ENCODE measurements at places on chromosomes 5 and 9. TPM values are rescaled to one million over a fixed set of nuclear protein-coding genes. Genes with fewer than 3 reads are reported as not detected.

The IFNA17 gene
- total RNA-seq: not detected

GRCh38 chr9:19694601-19695000 lies 94.2 kb downstream of the SLC24A2 start:
- DNase-seq: no peak

The C5orf58 gene
- total RNA-seq: not detected

The NPM1 gene
- 996 TPM for total RNA-seq

DNA sequence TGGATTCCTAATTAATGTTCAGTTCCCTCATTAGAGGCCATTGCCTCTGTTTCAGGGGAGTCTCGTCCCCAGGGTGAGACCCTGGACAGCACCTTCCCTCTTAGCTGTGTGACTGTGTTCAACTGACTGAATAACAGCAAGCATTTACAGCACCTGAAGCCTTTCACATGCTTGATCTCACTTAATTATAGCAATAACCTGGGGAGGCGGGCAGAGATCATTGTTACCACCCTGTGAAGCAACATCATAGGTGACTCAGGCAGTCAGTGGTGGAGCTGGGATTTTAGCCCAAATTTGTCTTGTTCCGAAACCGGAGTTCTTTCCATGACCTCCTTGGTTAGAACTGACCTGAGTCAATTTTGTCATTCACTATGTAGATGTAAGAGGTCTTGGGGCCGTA lies 105.2 kb upstream of the RAD23B start:
- DNase-seq: peak; percentile 20

GRCh38 chr5:82183828-82184227 lies 94.3 kb downstream of the RPS23 start:
- no peak for DNase-seq

The ERCC6L2 gene
- 36.4 TPM for total RNA-seq

The ANKS6 gene
- total RNA-seq: 19.5 TPM

DNA sequence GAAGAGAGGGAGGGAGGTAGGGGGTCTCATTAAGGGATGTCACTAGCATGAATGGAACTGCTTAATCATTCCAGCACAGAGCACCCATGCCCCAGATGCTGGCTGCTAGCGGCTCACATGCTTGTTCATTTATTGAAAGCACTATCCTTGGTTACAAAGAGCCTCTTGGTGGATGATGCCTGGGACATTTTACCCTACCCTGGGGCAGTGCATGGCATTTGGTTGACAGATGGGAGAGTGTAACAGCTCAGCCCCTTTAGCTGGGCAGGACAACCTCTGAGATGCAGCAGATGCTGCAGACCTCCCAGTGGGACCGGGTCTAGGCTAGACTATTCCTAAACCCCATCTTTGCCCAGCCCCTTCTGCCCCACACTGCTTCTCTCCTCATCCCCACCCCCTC lies 46.9 kb upstream of the TCERG1 start:
- no peak for DNase-seq

DNA sequence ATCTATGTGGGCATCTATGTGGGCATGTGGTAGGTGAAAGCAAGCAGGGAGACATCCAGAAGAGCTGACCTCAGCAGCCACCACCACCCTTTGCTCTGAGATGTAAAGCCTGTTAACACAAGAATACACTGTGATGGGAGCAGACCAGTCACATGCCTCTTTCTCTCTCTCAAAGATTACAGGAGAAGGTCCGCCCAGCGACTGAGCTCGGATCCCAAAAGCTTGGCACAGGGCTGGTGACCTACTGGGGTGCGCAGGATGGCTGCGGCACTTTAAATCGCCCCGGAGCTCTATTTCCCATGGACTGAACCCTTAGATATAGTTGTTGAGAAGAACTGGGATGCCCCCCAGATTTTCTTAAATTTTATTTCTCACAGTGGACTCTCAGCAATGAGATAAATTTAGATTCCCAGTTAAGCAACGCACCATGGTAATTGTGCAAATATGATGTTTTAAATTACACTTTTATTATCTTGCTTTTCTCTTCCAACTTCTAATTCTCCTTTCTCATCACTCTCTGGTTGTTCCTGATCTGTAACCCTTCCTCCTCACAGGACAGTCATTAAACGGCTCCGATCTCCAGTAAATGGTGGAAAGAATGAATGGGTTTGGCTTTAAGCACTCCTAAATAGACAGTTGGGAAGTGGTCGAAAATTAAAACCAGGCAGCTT lies 37.7 kb upstream of the ICE1 start:
- DNase-seq: no peak

- DNase-seq: no peak
Observed at GRCh38 chr5:72922422-72922821, 33.4 kb upstream of the FCHO2 start.

The IGFBPL1 gene
- total RNA-seq: 0.82 TPM

GRCh38 chr9:121746411-121746810 lies 95.0 kb downstream of the DAB2IP start:
- DNase-seq: no peak

- DNase-seq: no peak
Observed at GRCh38 chr9:71632776-71633175, 135.5 kb downstream of the CEMIP2 start.

- DNase-seq: no peak
Observed at GRCh38 chr5:73424556-73424977, 24.0 kb downstream of the FOXD1 start.

DNA sequence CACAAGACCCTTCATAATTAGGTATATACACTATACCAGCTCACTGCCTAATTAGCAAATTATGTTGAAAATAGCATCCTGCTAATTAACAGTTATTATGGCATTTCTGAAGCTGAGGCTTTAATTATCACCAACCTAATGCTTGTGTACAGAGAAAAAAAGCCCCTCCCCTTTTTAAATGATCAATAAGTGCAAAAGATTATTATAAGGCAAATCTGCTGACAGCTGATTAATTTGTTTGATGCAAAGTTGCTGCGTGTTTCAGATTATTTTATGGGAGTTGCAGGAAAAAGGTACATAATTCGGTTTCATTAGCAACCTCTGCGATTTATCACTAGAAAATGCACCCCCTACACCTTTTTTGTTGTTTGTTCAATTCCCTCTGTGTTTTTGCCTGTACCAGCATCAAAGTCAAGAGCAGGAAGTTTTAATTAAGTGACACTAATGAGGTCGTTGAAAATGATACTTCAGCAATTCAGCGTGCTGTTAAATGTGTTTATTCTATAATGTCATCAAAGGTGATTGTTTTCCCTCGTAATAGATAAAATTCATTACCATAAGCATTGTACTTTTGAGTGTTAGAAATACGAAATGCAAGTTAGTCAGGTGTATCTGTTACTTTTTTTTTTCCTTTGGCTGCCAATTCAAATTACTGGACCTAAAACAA lies 170.0 kb downstream of the EBF1 start:
- DNase-seq: no peak

The C5orf24 gene
- 31.0 TPM for total RNA-seq

The NADK2 gene
- total RNA-seq: 31.3 TPM

- no peak for DNase-seq
Observed at GRCh38 chr5:181044662-181045305, 4.7 kb downstream of the BTNL9 start.

GRCh38 chr9:36935332-36935731 lies 98.7 kb downstream of the PAX5 start:
- no peak for DNase-seq

GRCh38 chr9:82538634-82539033 lies 524.3 kb downstream of the RASEF start:
- no peak for DNase-seq

DNA sequence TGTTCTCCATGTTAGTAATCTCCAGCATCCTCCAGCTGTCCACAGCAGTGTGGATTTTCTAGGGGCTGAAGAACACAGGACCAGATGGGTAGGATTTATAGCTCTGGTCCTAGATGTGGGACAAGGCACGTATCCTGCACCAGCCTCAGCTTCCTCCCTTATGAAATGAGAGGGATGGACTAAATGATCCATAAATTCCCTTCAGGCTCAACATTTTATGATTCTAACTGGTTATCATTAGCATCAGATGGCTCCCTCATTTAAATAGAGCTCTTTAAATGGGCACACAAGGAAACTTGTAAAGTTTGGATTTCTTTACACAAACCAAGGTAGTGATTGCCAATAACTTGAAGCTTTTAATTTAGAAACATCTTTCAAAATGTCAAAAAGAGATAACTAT lies 97.7 kb downstream of the ESM1 start:
- DNase-seq: no peak

DNA sequence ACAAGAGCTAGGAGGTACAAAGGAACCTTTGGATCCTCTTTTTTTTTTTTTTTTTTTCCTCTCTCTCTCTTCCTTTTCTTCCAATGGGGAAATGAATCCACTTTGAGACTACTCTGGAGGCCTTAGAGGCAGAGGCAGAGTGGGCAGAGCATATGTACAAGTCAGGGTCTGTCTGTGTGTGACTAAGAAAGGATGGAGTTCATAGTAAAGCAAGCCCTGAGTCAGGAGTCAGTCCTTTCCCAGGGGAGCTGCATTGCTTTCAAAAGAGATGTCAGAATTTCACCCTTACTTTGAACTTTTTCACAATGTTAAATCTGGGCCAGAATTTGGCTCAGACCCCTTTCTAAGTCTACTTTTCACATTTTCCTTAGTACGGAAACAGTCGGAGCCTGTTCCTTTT lies 792.4 kb upstream of the C9orf72 start:
- DNase-seq: no peak

GRCh38 chr9:95075700-95076099 lies 241.8 kb downstream of the FANCC start:
- DNase-seq: no peak

- no peak for DNase-seq
Observed at GRCh38 chr9:21668516-21668915, 133.9 kb upstream of the MTAP start.

- DNase-seq: no peak
Observed at GRCh38 chr9:77022783-77023440, 3.5 kb downstream of the FOXB2 start.

The PALM2AKAP2 gene
- total RNA-seq: 0.69 TPM

DNA sequence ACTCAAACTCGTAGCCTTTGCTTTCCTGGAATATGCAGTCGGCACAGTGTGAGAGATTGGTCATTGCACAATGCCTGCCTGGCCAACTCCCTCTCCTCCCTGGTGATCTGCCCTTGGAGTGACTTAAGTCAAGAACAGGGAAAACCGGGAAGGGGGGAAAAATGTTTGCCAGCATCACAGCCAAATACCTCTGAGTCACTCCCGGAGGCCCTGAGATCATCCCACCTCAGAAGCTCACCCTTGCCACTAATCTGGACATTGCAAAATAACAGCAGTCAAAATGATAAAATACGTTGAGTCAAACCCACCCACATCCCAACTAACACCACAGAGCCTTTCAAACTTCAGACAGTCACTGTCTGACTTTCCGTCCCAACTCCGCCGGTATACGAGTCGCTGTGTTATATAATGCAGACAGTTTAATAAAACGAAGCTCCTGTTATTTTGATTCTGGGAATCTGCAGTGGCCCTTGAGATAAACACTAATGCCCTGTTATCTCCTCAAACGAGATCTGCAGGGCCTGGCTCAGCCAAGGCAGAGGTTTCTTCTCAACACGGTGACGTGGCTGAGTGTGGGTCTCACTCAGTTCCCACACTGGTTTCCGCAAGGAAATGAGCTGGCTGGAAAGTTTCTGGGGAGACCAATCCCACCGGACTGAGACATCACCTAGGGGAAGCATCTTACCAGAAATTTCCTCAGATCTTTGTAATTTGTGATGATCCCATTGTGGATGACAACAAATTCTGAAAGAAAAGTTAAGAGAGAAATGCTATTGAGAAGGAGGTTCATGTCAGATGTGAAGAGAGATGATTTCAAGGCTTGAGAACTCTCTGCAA lies 22.1 kb downstream of the GFPT2 start:
- peak; percentile 39 for DNase-seq

DNA sequence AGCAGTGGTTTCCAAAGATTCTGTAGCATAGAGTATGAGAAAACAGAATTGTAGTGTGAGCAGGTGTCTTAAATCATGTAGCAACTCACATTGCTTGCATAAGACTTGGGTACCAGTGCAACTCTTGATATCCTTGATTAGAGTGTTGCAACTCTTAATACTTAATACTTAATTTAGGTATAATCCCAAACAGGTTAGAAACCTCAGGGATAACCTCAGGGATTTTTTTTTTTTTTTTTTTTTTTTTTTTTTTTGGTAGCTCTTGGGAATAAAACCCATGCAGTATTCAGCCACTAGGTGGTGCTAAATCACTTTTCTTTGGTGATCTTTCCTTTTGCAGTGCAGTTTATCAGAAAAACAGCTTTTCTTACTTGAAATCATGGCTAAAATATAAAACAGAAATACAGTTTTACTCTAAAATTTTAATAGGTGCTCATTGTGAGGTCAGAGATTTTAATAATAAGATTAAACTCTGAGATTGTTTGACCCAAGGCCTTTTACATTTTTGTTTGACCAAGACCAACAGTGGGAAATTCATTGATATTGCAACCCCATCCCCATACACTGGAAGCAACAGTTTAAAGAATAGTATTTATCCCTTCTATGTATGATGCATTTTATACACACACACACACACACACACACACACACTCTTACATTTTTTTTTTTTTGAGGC lies 55.3 kb downstream of the ERAP1 start:
- peak; percentile 64 for DNase-seq

DNA sequence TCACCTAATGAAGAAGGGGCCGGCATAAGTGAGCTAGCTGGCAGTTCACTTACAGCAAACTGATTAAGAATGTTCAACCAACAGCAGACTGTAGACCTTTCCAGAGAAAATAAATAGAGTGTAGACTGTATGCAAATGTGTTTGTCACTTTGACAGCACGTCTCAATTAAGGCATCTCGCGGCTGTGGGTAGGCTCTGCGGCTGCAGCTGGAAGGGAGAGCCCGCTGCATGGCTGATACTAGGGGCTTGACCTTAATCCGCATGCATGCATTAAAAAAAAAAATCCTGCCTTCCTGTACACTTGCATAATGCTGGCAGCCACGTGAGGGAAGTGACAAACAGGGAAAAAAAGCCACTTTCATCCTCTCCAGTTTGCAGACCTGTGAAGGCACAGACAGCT lies 82.3 kb downstream of the CRB2 start:
- no peak for DNase-seq

- peak; percentile 49 for DNase-seq
Observed at GRCh38 chr9:100426530-100427365, at the start of gene MSANTD3. MSANTD3 (plus strand) TSS chr9:100427143; CDS start chr9:100441939, 14,796 bp downstream.

All from colonic mucosa (tissue), 4 donors.